ENCODE measurements at places on chromosomes 13 and 19.

DNA sequence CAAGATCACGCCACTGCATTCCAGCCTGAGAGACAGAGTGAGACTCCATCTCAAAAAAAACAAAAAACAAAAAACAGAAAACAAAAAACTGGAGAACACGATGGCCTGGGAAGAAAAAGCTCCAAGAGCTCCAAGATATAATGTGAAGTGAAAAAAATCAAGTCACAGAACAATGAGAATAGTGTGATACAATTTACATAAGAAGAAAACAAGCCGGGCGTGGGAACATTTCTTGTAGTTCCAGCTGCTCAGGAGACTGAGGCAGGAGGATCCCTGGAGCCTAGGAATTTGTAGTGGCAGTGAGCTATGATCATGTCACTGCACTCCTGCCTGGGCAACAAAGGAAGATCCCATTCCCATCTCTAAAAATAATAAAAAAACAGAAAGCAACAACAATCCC is 8.5 kb upstream of the LMTK3 start:
- DNase-seq: no peak

GRCh38 chr13:22082437-22083100 is 411.7 kb downstream of the FGF9 start:
- DNase-seq: no peak

DNA sequence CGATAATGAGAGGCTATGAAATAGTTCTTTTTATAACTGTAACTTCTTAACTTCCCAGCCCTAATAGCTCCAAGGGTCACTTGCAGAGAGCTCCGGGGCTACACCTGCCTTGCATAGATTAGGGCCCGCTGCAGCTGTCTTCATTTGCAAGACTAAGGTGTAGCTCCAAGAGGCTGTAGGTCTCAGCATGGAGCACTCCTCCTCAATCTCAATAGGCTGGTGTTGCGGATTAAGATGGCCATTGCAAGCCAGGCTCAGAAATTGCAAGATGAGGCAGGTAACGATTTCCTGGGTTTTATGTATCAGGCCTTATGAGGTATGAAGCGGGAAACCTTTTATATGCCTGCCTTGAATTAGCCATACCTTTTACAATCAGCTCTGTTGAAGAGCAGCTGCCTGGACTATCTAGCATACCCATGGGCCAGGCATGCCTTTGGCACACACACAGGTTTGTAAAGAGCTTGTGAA is 185.7 kb downstream of the TM9SF2 start:
- DNase-seq: no peak

DNA sequence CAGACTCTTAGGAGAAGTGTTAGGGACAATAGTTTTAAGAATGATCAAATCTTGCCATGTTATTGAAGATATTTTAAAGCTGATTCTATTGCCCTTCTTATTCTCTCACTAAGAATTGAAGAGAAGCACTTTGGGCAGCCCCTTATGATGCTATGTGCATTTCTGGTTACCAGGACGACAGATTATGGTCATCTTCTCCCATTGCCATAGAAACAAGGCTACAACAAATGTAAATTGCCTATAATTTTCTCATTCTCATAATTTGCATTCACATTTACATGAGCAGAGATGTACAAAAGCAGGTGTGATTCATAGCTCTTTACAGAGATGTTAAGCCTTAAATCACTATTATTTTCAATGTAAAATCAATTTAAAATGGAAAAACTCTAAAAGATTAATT is 137.3 kb upstream of the PCDH9 start:
- no peak for DNase-seq

- no peak for DNase-seq
These were observed 361.9 kb downstream of the TBC1D4 start for GRCh38 chr13:75120085-75120484.

DNA sequence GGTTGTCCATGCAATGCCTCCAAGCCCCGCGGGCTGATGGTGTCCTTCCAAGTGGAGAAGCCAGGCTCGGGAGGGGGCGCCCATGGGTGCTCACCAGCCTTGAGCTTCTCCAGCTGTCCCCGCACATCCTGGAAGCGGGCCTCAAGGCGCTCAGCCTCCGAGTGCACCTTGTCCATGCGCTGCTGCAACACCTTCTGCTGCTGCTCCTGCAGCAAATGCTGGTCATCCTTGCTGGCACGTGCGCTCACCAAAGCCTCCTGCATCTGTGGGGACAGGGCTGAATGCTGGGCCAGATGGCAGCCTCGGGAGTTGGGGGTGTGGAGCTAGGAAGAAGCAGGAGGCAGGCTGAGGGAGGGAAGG is 22.8 kb upstream of the EMP3 start:
- DNase-seq: no peak

- no peak for DNase-seq
These were observed 33.4 kb upstream of the KLF5 start for GRCh38 chr13:73025217-73026012.

GRCh38 chr13:52599037-52599847 is 43.0 kb upstream of the HNRNPA1L2 start:
- DNase-seq: no peak

- DNase-seq: no peak
These were observed 426.1 kb downstream of the EFNB2 start for GRCh38 chr13:106109391-106109791.

DNA sequence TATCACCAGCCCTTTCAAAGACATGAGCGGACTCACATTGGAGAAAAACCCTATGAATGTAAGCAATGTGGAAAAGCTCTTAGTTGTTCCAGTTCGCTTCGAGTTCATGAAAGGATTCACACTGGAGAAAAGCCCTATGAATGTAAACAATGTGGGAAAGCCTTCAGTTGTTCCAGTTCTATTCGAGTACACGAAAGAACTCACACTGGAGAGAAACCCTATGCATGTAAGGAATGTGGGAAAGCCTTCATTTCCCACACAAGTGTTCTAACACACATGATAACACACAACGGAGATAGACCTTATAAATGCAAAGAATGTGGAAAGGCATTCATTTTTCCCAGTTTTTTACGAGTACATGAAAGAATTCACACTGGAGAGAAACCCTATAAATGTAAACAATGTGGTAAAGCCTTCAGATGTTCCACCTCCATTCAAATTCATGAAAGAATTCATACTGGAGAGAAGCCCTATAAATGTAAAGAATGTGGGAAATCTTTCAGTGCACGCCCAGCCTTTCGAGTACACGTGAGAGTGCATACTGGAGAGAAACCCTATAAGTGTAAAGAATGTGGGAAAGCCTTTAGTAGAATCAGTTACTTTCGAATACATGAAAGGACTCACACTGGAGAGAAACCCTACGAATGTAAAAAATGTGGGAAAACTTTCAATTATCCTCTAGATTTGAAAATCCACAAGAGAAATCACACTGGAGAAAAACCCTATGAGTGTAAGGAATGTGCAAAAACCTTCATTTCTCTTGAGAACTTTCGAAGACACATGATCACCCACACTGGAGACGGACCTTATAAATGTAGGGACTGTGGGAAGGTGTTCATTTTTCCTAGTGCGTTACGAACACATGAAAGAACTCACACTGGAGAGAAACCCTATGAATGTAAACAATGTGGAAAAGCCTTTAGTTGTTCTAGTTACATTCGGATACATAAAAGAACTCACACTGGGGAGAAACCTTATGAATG is 17.6 kb downstream of the ZNF791 start:
- no peak for DNase-seq

GRCh38 chr19:44438441-44438840 is 9.8 kb downstream of the ZNF229 start:
- DNase-seq: no peak

DNA sequence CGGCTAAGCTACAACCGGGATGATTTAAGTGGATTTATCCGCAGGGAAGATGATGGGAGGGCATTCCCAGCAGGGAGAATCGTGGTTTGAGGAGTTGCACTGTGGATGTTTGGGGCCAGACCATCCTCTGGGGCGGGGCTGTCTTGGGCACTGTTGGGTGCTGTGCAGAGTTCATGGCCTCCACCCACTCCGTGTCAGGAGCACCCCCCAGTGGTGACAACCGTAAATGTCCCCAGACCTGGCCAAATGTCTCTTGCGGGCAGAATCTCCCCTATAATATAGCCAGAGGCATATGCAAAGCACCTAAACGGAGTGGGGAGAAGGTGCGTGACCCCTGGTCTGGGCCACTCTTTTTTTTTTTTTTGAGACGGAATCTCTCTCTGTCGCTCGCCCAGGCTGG is 40.2 kb downstream of the SMIM24 start:
- no peak for DNase-seq

Measured in osteocyte (in vitro differentiated cells).